Left lung (tissue), 14 donors: ENCODE measurements at places on chromosomes 4 and X. TPM values are rescaled to one million over a fixed set of nuclear protein-coding genes. Genes with fewer than 3 reads are reported as not detected.

GPR82 gene
- 0.20 TPM for polyA plus RNA-seq

FHL1 gene
- 244 TPM for polyA plus RNA-seq

FGFR3 gene
- 103 TPM for polyA plus RNA-seq

DUSP21 gene
- not detected for polyA plus RNA-seq

XG gene
- 1.1 TPM for polyA plus RNA-seq

RTL9 gene
- 0.46 TPM for polyA plus RNA-seq

LRP2BP gene
- 6.1 TPM for polyA plus RNA-seq

PGAM4 gene
- polyA plus RNA-seq, result not detected

CLDN22 gene
- polyA plus RNA-seq, result not detected

GPM6B gene
- 31.1 TPM for polyA plus RNA-seq

MXRA5 gene
- polyA plus RNA-seq, result 0.20 TPM

EFHC2 gene
- polyA plus RNA-seq, result 5.0 TPM

ZBED1 gene
- 27.4 TPM for polyA plus RNA-seq

HEPH gene
- 37.2 TPM for polyA plus RNA-seq

DGKK gene
- polyA plus RNA-seq, result 0.11 TPM

MID1 gene
- polyA plus RNA-seq, result 26.8 TPM

- peak; percentile 72 for DNase-seq
Measured at GRCh38 chr4:149176039-149176438, 639.6 kb downstream of the IQCM start.

DNA sequence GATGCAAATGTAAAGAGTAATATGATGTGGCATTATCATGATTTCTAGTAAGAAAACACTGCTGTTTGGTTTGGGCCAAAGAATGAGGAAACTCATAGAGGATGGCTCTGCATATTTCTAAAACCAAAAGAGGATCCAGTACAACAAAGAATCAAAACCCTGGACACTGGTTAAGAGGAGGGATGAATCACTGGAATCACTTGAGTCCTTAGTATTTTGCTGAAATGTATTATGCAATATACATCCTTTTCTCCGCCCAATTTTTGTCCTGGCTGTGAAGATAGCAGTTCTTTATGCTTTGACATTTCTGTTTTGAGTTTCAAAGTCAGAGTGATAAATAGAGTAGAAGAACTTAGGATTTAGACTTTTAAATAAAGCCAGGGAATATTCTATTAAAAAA, 345.9 kb downstream of the PACRGL start:
- DNase-seq, result no peak

- DNase-seq, result no peak
Measured at GRCh38 chr4:181063212-181063611, 1180.0 kb upstream of the TENM3 start.

DNA sequence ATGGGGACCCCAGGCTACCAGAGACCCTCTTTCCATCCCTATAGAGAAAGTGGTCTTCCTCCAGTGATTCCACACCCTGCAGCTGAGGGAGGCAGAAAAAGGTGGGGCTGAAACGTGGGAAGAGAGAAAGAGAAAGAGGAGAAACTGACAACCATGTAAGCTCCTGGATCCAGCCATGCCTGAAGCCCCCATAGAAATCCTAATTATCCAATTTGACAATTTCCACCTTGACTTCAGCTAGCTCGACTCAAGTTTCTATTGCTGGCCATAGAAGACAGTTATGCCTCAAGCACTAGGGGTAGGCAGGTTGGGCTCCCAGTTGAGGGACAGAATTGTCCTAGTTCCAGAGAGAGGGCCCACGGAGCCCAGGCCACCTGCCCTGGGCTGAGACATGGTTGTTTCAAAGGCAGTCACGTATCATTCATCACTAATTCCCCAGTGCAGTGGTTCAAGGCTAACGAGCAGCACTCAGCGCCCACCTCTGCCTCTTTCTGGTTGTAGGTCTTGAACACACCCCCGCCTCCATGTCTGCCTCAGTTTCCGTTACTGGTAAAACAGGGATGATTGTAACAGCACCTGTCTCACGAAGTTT, 39.8 kb upstream of the ASMTL start:
- no peak for DNase-seq

DNA sequence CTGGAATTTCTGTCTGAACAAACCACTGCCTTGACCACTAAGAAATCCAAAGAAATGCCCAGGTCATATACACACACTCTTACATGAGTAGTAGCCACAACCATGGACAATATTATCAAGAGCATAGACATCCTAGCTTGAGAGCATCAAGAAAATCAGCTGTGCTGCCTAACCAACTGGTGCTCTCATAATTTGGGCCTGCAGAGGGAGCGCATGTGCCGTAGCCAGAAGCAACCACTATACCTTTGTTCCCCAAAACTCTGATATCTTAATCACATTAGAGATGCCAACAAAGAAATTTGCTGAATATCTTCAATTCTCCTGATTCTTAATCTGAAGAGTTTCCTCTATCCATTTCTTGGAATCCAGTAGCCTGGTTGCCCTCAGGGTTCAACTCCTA, 163.6 kb downstream of the ZNF674 start:
- DNase-seq, result no peak

- DNase-seq, result no peak
Measured at GRCh38 chrX:21863241-21863640, 7.5 kb downstream of the YY2 start.

DNA sequence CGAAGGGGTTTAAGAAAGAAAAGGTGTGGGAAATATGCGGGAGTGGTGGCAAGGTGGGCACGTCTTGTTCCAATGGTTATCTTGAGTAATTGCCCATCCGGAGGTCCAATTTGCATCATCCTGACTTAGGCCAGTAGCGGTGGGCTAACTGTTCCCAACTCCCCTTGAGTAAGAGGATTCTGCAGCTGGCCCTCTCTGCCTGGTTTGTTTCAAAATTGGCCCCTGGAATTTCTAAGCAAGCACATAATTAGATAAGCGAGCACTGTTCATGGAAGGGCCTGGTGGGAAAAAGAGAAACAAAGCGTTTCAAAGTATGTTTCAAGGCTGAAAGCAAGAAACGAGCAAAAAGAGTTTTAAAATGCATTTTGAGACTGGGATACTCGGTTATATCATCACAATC, 198.2 kb downstream of the CEP135 start:
- DNase-seq, result no peak

DNA sequence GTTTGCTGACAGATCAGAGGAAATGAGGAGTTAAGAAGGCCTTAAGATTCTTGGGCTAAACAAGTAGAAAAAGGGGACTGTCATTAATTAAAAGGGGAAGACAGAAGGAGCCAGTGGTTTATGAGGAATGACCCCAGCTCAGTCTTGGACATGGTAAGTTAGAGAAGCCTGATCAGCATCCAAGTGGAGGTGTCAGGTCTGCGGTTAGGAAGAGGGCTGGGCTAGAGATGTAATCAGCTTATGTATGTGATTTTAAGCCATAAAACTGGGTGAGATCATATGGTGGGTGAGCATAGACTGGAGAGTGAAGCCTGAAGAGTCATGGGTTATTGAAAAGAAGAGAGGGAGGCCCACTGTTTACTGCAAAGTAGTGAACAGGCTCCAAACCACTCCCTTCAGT, 246.1 kb downstream of the NR3C2 start:
- no peak for DNase-seq

DNA sequence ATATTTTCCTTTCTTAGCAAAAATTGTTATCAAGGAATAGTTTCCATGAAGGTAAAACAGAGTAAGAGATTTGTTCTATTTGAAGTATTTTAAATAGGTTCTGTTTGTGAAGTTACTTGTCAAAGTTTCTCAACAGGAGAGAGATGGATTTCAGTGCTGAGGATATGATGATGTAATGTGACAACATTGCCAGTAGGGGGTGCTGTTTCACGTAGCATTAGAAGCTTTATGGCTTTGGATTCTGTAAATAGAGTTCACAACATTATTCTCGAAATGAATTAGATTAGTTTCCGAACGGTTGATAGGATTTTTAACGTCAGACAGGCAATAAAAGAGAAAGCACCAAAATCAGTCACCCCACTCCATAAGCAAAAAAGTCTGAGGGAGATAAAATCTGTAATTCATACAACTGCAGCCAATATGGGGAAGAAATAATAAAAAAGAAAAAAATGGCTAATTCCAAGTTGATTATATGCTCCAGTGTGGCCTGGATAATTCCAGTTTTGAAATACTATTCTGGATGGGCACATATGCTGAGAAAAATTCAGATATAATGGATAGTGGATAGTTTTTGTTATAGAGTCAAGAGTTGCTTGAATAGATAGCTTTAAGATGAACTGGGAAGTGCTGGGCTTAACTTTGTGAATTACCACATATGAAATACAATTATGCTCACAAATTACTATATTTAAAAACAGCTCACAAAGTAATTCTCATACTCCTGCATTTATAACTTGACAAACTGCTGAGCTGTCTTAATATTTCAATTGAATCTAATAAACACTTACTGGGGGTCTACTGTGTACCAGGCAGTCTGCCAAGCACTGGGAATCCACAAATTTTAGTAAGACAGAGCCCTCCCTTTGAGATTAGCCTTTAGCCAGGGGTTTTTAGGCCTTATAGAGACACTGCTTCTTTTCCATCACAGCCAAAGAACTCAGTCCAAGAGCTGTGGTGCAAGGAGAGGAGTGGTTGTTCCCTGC, 109.1 kb downstream of the GPAT3 start:
- DNase-seq, result no peak

- DNase-seq, result no peak
Measured at GRCh38 chrX:9884031-9884779, 83.0 kb upstream of the CLDN34 start.

GRCh38 chrX:136251041-136251991, at the start of gene MAP7D3:
MAP7D3 (minus strand) TSS chrX:136251400; CDS start chrX:136251358, 42 bp downstream.
- DNase-seq, result peak; percentile 69

GRCh38 chr4:148396986-148397673, 45.1 kb downstream of the NR3C2 start:
- no peak for DNase-seq

DNA sequence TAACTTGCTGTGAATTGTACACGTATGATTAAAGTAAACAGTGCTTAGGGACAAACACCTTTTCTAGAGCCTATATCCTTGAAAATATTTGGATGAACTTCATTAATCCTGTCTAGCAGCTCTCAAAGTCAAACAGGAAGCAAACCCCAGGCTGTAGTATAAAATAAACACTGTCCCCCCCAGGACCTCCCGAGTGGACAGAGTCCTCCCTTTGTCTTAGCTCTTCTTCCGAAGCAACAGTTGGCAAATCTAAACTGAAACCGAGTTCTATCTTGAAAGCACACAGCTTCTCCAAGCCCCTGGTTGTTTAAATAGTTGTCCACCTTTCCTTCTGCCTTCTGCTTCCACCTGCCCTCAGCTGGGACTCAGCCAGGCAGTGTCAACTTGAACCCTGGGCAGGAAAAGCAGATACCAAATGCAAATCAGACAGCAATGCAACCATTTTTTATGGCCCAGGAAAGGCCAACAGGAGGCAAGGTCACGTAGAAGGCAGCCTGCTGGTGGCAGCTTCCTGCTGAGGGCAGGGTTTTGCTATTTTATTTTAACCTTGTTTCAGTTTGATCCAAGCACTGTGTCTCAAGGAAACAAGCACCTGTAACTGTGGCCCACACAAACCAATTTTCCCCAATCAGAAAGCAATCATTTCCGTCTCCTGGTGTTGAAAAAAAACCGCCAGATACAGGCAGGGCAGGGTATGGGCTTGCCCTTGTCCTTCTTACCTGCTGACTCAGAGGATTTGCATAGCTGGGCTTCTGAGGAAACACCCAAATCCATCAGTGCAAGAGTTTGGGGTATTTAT, 110.3 kb upstream of the KIT start:
- no peak for DNase-seq

DNA sequence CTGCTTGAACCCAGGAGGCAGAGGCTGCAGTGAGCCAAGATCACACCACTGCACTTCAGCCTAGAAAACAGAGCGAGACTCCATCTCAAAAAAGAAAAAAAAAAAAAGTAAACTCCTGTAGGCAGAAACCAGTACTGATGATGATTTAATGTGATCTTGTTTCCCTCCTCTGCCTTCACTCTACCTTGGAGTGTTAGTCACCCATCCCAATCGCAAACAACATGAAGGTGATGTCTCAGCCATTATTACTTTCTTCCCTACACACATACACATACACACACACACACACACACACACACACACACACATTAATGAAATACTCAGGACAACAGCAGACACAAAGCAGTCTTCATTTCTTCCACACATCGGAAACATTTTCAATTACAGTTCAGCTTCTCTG, 15.6 kb downstream of the XKRX start:
- no peak for DNase-seq

- DNase-seq, result no peak
Measured at GRCh38 chr4:6258026-6258360, 11.7 kb upstream of the WFS1 start.

DNA sequence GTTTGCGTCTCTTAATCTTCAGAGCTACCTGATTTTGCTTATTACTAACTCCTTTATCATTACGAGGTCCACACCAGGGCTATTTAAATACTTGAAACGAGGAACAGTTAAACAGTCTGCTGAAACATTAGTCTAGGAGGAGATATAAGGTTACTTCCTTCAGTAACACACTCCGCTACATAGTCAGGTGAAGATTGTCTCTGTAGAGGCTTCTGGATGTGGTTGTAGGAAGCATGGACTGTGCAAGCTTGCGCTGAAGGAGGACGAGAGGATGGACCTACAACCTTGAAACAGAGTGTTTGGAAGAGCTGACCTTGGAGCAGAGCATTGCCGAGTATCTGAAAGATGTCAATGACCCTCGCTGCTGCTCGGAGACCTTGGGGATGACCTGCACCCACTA, at the start of gene CLRN2:
CLRN2 (plus strand) TSS at position 301 of the 400 bp plus-strand sequence. CDS start 102 bp downstream, outside the sequence.
- no peak for DNase-seq

- DNase-seq, result no peak
Measured at GRCh38 chr4:161008527-161008926, 1155.3 kb downstream of the FSTL5 start.

DNA sequence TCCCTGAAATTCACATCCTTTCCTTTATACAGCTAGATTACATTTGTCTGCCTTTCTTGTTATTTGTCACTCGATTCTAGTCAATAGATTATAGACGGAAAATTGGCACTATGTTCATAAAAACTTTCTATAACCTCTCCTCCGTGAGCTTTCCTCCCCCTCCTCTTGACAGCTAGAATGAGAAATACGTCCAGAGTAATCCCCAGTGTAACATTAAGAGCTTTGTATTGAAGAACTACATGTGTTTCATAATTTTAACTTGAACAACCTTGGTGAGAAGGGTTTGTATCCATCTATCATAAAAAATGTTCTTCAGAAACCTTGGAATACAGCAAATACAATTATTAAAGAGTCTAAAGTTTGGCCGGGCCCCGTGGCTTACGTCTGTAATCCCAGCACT, 1707.4 kb downstream of the PCDH7 start:
- DNase-seq, result no peak

DNA sequence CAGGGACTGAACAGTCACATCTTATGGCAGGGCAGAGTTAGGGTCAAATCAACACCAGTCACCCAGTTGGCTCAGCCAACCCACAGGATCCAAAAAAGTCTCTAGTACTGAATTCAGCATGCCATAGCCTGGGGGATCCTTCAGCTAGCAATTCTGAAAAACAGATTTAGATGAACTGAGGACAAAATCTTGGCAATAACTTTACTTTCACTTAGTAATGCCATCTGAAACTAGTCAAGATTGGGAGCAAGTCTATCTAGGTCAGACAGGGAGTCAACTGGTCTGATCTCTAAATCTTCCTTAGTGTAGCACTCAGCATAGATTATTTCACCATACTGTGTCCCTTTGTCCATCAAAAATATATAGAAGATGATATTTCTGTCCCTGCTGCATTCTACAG, 76.0 kb downstream of the HHIP start:
- DNase-seq, result no peak
